Activated T-helper 1 cell treated with Interleukin-2 at 50 U/mL for 16 hours (primary cell): ENCODE measurements at places on chromosomes 3 and 15.

DNA sequence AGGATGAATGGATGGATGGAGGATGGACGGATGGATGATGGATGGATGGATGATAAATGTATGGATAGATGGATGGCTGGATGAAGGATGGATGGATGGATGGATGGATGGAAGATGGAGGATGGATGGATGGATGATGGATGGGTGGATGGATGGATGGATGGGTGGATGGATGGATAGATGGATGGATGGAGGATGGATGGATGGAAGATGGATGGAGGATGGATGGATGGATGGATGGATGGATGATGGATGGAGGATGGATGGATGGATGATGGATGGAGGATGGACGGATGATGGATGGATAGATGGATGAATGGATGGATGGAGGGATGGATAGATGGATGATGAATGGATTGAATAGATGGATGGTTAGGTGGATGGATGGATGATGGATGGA lies 210.6 kb upstream of the IGF1R start:
- DNase-seq, result no peak

GRCh38 chr15:74194572-74195559 lies 7.7 kb downstream of the STRA6 start:
- no peak for DNase-seq

GRCh38 chr15:70214276-70214675 lies 116.6 kb upstream of the TLE3 start:
- DNase-seq, result no peak

- no peak for DNase-seq
Observed at GRCh38 chr3:49701388-49702077, 12.2 kb downstream of the RNF123 start.

GRCh38 chr3:127197300-127198189 lies 4.6 kb downstream of the PRR23E start:
- DNase-seq, result no peak

- DNase-seq, result no peak
Observed at GRCh38 chr15:55586808-55587207, 1.3 kb downstream of the PYGO1 start.

DNA sequence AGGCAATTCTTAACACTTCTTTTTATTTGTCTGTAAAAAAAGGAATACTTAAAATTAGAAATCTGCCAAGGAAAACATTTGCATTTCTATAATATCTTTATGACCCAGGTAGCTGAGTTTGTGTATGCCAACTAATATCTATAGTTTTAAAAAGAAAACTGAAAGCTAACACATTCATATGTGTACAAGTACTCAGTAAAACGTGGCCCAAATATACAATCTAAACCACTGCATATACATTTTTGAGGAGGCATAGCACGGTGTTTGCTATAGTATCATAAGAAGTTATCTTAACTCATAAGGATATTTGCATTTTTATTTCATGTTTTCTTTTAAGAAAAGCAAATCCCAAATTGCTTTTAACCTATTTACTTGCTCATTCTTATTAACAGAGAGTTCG lies 172.7 kb downstream of the ZBTB20 start:
- no peak for DNase-seq

- no peak for DNase-seq
Observed at GRCh38 chr3:77169823-77170222, 129.9 kb downstream of the ROBO2 start.

GRCh38 chr3:100103558-100104441 lies 10.5 kb downstream of the FILIP1L start:
- no peak for DNase-seq

GRCh38 chr3:37271611-37272010 lies 97.2 kb upstream of the LRRFIP2 start:
- no peak for DNase-seq

DNA sequence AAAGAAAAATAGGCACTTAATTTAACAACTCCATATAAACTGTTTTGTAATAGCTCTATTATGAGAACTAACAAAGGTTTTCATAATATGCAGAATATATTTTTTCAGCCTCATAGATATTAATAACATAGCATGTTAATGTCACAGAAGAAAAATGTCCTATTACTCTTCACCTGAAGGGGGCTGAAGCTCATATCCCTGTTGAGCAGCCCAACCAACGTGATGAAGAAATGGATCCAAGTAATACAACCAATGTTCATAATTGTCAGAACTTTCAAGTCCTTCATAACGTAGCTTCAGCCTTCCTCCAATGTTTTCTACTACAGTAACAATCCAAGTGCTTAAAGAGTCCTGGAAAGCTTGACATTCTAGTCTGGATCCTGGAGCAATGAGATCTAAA lies 34.5 kb upstream of the STIMATE start:
- DNase-seq, result no peak

- no peak for DNase-seq
Observed at GRCh38 chr3:175432376-175433025, 573.4 kb downstream of the NAALADL2 start.

GRCh38 chr3:51684971-51685751 lies 14.1 kb downstream of the TEX264 start:
- DNase-seq, result no peak

- no peak for DNase-seq
Observed at GRCh38 chr15:77107531-77108355, 36.8 kb upstream of the TSPAN3 start.

- DNase-seq, result no peak
Observed at GRCh38 chr3:61360297-61360965, 109.2 kb upstream of the FHIT start.

GRCh38 chr15:57485869-57486268 lies 105.8 kb upstream of the MYZAP start:
- DNase-seq, result no peak

- no peak for DNase-seq
Observed at GRCh38 chr3:188607805-188608315, 453.9 kb downstream of the LPP start.

GRCh38 chr3:109939817-109940216 lies 602.5 kb upstream of the DPPA4 start:
- no peak for DNase-seq

DNA sequence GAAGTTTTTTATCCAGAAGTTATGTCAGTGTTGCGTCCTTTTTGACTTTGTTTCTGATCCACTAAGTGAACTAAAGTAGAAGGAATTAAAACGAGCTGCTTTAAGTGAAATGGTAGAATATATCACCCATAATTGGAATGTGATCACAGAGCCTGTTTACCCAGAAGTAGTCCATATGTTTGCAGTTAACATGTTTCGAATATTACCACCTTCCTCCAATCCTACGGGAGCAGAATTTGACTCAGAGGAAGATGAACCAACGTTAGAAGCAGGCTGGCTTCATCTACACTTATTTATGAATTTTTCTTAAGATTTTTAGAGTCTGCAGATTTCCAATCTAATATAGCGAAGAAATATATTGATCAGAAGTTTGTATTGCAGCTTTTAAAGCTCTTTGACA lies 57.6 kb downstream of the DNAH1 start:
- no peak for DNase-seq

- DNase-seq, result no peak
Observed at GRCh38 chr3:119194237-119195150, 21.1 kb downstream of the UPK1B start.

- no peak for DNase-seq
Observed at GRCh38 chr3:53154881-53155285, 6.1 kb upstream of the PRKCD start.

GRCh38 chr3:148964809-148965208 lies 26.5 kb upstream of the GYG1 start:
- DNase-seq, result no peak

DNA sequence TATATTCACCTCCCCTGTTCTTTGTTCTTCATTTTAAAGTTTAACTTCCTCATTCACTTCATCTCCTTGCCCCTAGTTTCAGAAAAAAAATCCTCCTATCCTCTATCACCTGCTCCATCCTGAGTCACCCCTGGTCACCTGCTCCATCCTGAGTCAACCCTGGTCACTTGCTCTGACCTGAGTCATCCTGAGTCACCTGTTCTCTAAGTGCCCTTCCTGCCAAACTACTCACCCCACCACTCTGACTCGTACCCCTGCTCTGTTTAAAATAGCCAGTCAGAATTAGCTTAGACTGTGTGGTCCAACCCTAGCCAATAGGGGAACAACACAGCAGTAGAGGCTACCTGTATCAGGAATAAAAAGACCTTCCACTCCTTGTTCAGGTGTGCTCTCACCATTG lies 716.9 kb downstream of the ZBBX start:
- DNase-seq, result no peak

DNA sequence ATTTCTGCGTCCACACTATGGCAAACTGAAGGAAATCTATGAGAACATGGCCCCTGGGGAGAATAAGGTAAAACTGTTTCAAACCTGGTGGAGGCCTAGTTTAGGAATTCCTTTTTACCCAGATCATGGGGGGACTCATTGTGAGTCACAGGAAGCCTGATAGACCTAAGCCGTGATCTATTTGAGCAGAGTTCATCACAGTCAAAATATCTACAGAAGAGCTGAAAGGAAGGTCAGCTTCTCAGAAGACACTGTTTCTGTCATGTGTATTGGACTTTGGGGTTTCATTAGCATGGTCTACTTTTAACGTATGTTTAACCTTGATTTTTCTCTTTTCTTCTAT lies 1.3 kb downstream of the PSMD2 start:
- DNase-seq, result no peak

GRCh38 chr15:51623386-51623938 lies 891 bp upstream of the DMXL2 start:
- DNase-seq, result no peak

- DNase-seq, result no peak
Observed at GRCh38 chr3:139204728-139205127, 139.1 kb upstream of the MRPS22 start.

- no peak for DNase-seq
Observed at GRCh38 chr15:31598620-31599019, 272.0 kb downstream of the KLF13 start.

- no peak for DNase-seq
Observed at GRCh38 chr15:91941871-91942658, 88.6 kb downstream of the SLCO3A1 start.

- DNase-seq, result no peak
Observed at GRCh38 chr3:158452334-158452733, 118.7 kb upstream of the MLF1 start.

- DNase-seq, result no peak
Observed at GRCh38 chr3:125024817-125025216, 31.0 kb downstream of the HEG1 start.

- DNase-seq, result no peak
Observed at GRCh38 chr15:65920121-65920520, 50.8 kb downstream of the RAB11A start.

GRCh38 chr3:175404621-175405020 lies 545.5 kb downstream of the NAALADL2 start:
- DNase-seq, result no peak

- no peak for DNase-seq
Observed at GRCh38 chr3:177443469-177443868, 246.2 kb upstream of the TBL1XR1 start.

- no peak for DNase-seq
Observed at GRCh38 chr3:159236321-159236720, 434.5 kb downstream of the MFSD1 start.

- no peak for DNase-seq
Observed at GRCh38 chr15:72065801-72066200, 52.1 kb downstream of the MYO9A start.

GRCh38 chr3:58104712-58105111 lies 96.5 kb downstream of the FLNB start:
- DNase-seq, result no peak

DNA sequence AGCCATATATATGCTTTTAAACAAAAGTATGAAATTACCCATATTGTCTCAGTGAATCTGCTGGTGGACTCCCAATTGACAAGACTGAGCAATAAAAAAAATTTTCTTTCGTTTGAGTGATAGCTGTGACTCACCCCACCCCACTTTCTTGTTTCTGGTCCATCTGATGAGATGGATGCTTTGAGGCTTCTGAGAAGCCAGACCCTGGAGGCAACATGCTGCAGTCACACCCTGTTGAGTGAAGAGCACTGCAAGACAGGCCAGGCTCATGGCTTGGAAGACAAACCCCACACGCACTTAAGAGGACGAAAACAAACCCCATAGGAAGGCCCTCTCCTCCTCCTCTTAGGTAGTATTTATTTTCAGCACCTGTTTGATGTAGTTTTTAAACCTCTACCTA lies 276.0 kb upstream of the TTC14 start:
- DNase-seq, result no peak

DNA sequence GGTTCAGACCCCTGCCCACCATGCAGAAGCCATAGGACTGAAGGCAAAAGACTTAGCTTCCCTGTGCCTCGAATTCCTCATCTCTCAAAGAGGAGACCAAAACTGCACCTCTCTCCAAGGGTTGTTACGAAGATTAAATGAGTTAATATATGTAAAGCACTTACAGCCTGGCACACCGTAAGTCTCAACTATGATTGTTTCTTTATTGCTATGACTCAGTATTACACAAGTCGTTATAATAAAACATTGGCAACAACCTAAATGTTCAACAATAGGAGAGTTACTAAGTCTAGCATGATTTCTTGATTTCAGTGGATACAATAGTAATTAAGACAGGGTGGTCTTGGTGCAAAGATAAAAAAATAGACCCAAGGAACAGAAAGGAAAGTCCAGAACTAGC lies 19.6 kb upstream of the FGD5 start:
- no peak for DNase-seq

- no peak for DNase-seq
Observed at GRCh38 chr15:85527895-85528294, 147.5 kb downstream of the AKAP13 start.

DNA sequence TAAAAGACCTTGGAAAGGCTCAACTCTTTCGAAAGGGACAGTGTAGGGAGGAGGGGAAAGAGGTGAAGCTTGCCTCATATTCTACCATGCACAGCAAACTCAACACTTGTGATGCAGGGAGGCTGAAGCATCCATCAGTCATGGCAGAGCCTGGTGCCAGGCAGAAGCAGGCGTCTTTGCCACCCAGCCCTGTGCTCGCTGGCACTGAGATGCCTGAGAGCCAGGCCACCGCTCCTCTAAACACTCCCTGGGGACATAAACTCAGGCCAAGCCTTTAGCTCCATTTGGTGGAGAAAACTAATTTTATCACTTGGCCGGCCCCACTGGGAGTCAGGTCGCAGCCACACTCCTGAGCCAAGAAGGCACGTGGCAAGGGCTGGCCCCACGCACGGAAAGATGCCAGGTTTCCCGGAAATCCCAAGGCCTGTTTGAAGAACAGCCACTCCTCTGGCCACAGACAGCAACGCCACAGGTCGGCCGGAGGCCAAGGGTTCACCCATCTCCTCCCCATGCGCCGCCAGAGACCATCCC lies 30.7 kb downstream of the XXYLT1 start:
- DNase-seq, result no peak

GRCh38 chr3:48285132-48285531 lies 44.2 kb downstream of the ZNF589 start:
- DNase-seq, result no peak

- DNase-seq, result no peak
Observed at GRCh38 chr3:89613241-89613640, 505.8 kb downstream of the EPHA3 start.

GRCh38 chr3:143850877-143851276 lies 2.6 kb upstream of the SLC9A9 start:
- DNase-seq, result no peak

- no peak for DNase-seq
Observed at GRCh38 chr15:57395292-57395691, 19.0 kb downstream of the CGNL1 start.

GRCh38 chr3:147656023-147656422 lies 246.9 kb downstream of the ZIC1 start:
- DNase-seq, result no peak

- DNase-seq, result no peak
Observed at GRCh38 chr3:177792311-177793030, 595.2 kb upstream of the TBL1XR1 start.
